ENCODE measurements at places on chromosomes 5 and 9.
A peak's percentile ranks its signal among the peaks of the same experiment; 100 is the strongest.

DNA sequence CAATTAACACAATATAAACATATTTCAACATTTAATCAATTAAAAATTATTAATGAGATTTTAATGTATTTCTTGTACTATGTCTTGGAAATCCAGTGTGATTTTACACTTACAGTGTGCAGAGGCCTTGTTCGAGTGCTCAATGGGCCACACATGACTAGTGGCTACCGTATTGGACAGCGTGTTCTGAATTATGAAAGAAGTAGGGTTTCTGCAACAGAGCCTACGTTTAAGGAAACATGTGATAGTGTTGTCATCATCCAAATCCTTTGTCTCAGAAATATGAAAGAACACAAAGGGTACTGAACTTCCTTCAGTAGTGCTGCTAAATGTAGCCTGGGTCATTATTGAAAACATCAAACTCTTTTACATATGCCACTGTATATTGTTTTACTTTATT, 29.5 kb downstream of the NPR3 start:
- no peak for DNase-seq
- H3K27ac ChIP-seq = no peak overlapping the region
- H3K4me3 ChIP-seq = no peak overlapping the region
- no peaks in the 10 kb centered on the region for H3K36me3 ChIP-seq
- H3K27me3 ChIP-seq = peaks cover 4% of the 10 kb centered on the region

DNA sequence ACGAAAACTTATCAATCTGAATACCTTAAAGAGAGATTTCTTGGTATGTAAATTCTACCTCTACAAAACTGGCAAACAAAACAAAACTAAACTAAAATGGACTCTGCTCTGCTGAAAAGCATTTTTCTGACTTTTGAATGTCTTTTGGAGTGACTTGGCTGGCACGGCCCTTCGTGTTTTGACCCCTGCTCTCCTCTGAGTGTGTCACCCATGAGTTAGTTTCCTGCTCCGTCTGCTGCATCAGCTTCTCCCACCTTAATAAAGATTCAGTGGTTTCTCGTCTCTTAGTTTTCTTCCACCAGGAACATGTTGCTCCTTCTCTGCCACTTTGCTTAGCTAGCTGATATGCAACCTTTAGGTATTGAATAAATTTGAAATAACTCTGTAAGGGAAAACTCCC, 1084.0 kb upstream of the CDH18 start:
- H3K4me3 ChIP-seq = no peak overlapping the region
- no peak overlapping the region for H3K27ac ChIP-seq
- no peak for DNase-seq
- no peaks in the 10 kb centered on the region for H3K36me3 ChIP-seq
- no peaks in the 10 kb centered on the region for H3K27me3 ChIP-seq
- H3K4me1 ChIP-seq = peaks cover 14% of the 10 kb centered on the region

DNA sequence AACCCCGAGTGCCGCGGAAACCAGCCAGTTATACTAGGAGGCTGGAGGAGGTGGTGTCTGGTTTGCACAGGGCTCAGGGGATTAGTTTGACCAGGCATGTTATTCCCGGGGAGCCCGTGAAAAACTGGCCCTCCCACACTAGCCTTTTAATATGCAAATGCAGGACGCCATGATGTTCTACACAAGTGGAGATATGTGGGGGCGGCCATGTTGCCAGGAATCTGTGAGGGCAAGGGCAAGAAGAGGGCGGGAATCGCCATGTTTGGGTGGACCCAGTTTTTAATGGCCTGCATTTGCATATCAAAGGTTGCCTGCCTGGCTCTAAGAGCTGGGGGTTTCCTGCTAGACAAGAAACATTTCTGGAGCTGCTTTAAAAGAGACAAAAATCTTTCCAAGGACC, 940.7 kb downstream of the CDH18 start:
- H3K4me1 ChIP-seq = no peaks in the 10 kb centered on the region
- H3K36me3 ChIP-seq = no peaks in the 10 kb centered on the region
- no peaks in the 10 kb centered on the region for H3K27me3 ChIP-seq
- DNase-seq = no peak
- no peak overlapping the region for H3K27ac ChIP-seq

GRCh38 chr5:113336975-113337374, 97.8 kb downstream of the TSSK1B start:
- H3K4me1 ChIP-seq = no peaks in the 10 kb centered on the region
- no peak overlapping the region for H3K27ac ChIP-seq
- H3K36me3 ChIP-seq = no peaks in the 10 kb centered on the region
- H3K4me3 ChIP-seq = no peak overlapping the region

GRCh38 chr9:87725356-87725899, 491 bp upstream of the CTSL start:
- no peak for DNase-seq
- no peak overlapping the region for H3K27ac ChIP-seq
- peaks cover 31% of the 10 kb centered on the region for H3K27me3 ChIP-seq
- peaks cover 2% of the 10 kb centered on the region for H3K4me1 ChIP-seq
- peak overlapping the region; percentile 48 for H3K4me3 ChIP-seq
- H3K36me3 ChIP-seq = no peaks in the 10 kb centered on the region

- no peaks in the 10 kb centered on the region for H3K27me3 ChIP-seq
- H3K4me3 ChIP-seq = peak overlapping the region; percentile 97
- peak; percentile 48 for DNase-seq
- peaks cover 59% of the 10 kb centered on the region for H3K4me1 ChIP-seq
- peak overlapping the region; percentile 96 for H3K27ac ChIP-seq
These were observed 1.1 kb downstream of the LARP1 start for GRCh38 chr5:154756009-154756867.

- H3K4me1 ChIP-seq = no peaks in the 10 kb centered on the region
- no peak overlapping the region for H3K27ac ChIP-seq
- no peak for DNase-seq
- H3K4me3 ChIP-seq = no peak overlapping the region
These were observed 463.2 kb downstream of the MAT2B start for GRCh38 chr5:163968651-163969050.

GRCh38 chr9:117365438-117365837, 49.4 kb downstream of the ASTN2 start:
- no peak overlapping the region for H3K27ac ChIP-seq
- DNase-seq = no peak
- no peak overlapping the region for H3K4me3 ChIP-seq
- no peaks in the 10 kb centered on the region for H3K36me3 ChIP-seq

- H3K27ac ChIP-seq = no peak overlapping the region
- H3K27me3 ChIP-seq = peaks cover 3% of the 10 kb centered on the region
- H3K4me3 ChIP-seq = no peak overlapping the region
These were observed 56.8 kb upstream of the OLFM1 start for GRCh38 chr9:135030566-135031226.

GRCh38 chr9:74275872-74276508, 221.1 kb upstream of the RORB start:
- H3K27ac ChIP-seq = no peak overlapping the region
- no peak overlapping the region for H3K4me3 ChIP-seq
- no peaks in the 10 kb centered on the region for H3K36me3 ChIP-seq
- no peaks in the 10 kb centered on the region for H3K27me3 ChIP-seq

GRCh38 chr5:93782978-93783377, 41.6 kb upstream of the POU5F2 start:
- no peaks in the 10 kb centered on the region for H3K4me1 ChIP-seq
- H3K27me3 ChIP-seq = no peaks in the 10 kb centered on the region
- H3K4me3 ChIP-seq = no peak overlapping the region
- peaks cover 27% of the 10 kb centered on the region for H3K36me3 ChIP-seq
- DNase-seq = no peak

DNA sequence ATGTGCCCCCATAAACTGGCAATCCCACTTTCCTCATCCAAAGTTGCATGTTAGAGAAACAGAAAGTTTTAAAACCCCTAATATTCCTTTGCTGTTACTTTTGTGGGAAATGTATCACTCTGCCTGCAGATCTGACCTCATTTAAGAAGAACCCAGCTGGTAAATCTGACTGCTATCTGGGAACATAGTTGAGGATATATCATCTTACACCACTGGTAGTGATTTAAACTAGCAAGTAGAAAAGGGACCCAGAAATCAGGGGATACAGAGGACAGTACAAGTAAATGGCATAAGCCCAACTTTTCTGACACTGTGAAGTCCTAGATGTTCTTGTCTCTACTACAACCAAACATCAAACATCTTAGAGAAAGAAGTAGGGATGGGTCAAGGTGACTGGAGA, 1060.5 kb upstream of the DMAC1 start:
- H3K27ac ChIP-seq = no peak overlapping the region
- peaks cover 31% of the 10 kb centered on the region for H3K27me3 ChIP-seq
- H3K4me1 ChIP-seq = peaks cover 15% of the 10 kb centered on the region

DNA sequence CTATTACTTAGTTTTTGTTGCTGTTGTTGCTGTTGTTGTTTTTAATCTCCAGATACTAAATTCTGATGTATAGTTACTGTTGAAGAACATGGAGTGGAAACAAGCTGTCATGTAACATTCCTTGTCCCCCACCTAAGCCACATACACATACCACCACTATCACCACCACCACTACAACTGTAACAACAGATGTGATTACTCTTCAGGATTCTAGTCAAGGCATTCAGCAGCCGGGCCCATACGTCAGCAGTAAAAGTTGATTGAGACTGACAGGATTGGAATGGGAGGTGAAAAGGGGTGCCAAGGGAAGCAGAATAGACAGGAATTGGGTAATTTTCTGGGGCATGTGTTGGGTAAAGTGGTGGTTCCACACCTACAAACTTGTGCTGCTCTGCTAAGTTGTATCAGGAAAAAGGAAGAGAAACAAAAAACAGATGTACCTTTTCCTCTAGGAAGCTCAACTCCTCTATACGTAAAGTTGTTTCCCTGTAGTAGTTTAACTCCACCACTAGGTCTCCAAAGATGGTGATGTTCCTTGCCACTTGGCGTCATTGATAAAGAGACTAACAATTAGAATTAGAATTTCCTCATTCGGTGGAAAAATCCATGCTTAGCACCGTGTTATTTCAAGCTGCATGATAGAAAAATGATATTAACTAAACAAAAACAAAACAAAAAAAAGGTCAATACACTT, 138.6 kb downstream of the ARRDC3 start:
- H3K4me1 ChIP-seq = no peaks in the 10 kb centered on the region
- H3K27me3 ChIP-seq = peaks cover 8% of the 10 kb centered on the region
- no peak overlapping the region for H3K4me3 ChIP-seq
- H3K36me3 ChIP-seq = peaks cover 3% of the 10 kb centered on the region
- no peak overlapping the region for H3K27ac ChIP-seq

DNA sequence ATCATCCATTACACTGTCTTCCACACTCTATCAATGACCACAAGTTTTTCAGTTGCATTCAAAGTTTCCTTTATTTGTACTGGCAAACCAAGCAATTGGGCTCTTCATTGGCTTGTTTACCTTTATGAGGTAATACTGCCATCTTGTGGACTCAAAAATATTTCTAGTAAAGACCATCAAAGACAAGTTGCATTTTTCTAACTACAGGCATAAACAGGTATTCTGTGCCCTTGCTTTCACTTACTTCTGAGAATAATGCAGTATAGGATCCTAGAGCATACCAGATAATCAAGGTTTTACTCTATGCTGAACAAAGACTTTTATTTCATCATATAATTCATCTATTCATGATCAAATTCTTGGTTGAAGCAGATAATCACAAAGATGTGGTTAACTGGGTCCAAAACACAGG, 173.7 kb upstream of the POU5F2 start:
- H3K36me3 ChIP-seq = peaks cover 11% of the 10 kb centered on the region
- no peaks in the 10 kb centered on the region for H3K4me1 ChIP-seq
- no peak for DNase-seq
- no peaks in the 10 kb centered on the region for H3K27me3 ChIP-seq

DNA sequence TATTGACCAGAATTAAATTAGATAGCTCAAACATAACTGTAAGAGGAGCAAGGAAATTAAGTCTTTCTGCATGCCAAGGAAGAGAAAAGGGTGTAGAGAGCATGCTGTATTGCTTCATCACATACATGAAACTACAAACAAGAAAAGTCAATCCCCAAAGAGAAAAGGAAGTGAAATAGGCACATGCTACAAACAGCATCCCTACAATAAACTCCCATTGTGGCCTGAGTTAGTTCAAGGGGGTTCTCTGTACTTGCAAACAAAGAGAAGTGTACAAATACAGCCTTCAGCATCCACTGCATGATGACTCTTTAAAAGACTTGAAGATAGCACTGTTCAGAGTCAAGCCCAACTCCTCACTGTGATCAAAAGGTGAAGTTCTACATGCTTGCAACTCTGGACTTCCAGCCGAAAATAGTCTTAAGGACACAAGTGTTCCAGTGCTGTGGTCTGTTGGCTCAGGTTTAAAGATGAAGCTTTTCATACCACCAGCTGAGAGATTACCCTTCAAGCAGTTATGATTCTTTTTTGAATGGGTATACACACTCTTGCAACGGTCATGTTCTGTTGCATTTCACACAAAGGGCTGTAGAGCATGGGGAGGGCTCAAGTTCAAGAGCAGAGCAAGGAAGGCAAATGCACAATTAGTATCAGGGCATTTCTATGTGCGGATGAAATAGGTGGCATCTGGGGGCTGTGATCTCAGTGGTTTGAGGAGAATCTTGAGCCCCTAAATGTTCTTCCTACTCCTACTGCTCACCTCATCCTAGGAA, 534.5 kb downstream of the EBF1 start:
- no peaks in the 10 kb centered on the region for H3K27me3 ChIP-seq
- H3K4me3 ChIP-seq = no peak overlapping the region
- DNase-seq = no peak
- H3K36me3 ChIP-seq = no peaks in the 10 kb centered on the region
- no peak overlapping the region for H3K27ac ChIP-seq

GRCh38 chr5:84535281-84535680, 150.6 kb upstream of the EDIL3 start:
- no peaks in the 10 kb centered on the region for H3K36me3 ChIP-seq
- no peaks in the 10 kb centered on the region for H3K27me3 ChIP-seq
- no peak overlapping the region for H3K27ac ChIP-seq
- no peak for DNase-seq
- H3K4me1 ChIP-seq = no peaks in the 10 kb centered on the region
- no peak overlapping the region for H3K4me3 ChIP-seq

GRCh38 chr9:683509-684021, 157.9 kb upstream of the DMRT1 start:
- no peak overlapping the region for H3K4me3 ChIP-seq
- no peak overlapping the region for H3K27ac ChIP-seq

- H3K27me3 ChIP-seq = peaks cover 4% of the 10 kb centered on the region
- no peaks in the 10 kb centered on the region for H3K36me3 ChIP-seq
- no peak overlapping the region for H3K4me3 ChIP-seq
These were observed 79.8 kb downstream of the CFAP95 start for GRCh38 chr9:69900406-69900805.

DNA sequence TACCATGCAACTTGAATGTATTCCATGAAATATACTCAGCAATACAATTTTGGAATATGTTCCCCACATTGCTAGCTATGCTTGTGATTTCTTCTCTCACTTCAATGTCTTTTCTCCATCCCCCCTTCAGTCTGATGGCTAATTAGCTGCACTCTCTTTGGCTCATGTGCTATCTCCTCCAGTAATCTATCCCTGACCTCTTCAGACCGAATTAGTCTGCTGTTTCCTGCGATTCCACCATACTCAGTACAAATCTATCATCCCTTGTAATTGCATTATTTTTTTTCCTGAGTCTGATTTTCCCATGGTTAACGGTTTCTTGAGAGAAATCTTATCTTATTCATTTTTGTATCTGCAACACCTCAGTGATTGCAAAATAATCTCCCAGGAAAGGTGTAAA, 360.7 kb upstream of the CDH10 start:
- H3K27ac ChIP-seq = no peak overlapping the region
- no peak for DNase-seq
- H3K4me3 ChIP-seq = no peak overlapping the region
- H3K36me3 ChIP-seq = no peaks in the 10 kb centered on the region
- no peaks in the 10 kb centered on the region for H3K27me3 ChIP-seq
